ENCODE measurements at places on chromosomes 2 and 18.
A peak's percentile ranks its signal among the peaks of the same experiment; 100 is the strongest.

DNA sequence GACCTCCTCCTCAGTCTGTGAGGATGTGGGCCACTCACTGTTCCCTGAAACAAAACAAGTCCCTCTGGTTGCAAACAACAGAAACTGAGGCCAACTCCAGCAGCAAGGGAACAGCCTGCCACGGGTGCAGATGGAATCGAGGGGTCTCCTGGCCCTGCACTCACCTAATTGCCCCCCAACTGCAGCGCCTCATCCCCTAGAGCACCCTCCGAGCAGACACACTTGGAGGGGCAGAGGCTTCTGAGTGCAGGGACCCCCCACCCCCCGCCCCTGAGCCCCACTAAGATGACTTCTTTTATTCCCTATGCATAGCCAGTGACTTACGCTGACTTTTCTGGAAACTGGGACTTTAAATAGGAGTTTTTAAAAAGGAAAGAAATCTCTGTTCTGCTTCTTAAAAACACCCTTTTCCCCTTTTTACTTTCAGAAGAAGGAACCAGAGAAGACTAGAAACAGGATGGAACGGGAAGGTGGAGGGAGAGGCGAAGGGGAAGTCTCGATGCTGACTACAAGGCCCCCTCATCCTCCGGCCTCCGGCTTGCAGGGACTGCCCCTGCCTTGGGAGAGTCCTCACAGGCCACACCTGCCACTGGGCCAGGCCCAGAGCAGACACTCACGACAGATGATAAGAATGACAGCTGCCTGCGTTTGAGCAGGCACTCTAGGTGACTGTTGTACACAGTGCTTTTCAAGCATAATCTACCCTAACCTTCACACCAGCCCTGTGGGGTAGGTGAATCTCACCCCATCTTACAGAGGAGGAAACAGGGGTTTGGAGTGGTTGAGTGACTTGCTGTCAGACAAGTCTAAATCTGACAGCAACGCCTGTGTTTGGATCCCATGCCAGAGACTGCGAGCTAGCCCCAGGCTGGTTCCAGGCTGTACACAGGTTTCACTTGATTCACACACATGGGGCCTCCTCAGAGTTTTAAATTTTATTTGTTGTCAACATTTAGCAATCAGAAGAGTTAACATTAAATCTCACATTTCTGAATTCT, 28.2 kb upstream of the BIN1 start:
- no peak for DNase-seq

DNA sequence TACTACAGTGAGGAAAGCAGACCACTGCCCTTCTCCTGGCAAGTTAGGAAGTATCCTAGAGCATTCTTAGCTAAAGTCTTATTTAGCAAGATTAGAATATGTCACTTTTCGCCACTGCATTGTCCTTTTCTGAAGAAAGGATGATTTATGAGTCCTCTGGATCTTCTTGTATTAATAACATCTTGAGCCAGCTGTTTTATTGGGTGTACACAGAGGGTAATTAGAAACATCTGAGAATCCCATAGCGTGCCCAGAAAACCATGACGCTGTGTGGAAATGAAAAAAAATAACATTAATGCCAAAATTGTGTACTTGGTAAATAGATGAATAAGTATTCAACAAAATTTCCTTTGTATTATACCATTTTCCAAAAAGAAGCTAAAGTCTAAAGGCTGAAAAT, 198.7 kb downstream of the LTBP1 start:
- peak; percentile 42 for DNase-seq

- DNase-seq = no peak
These were observed 355.2 kb downstream of the CMPK2 start for GRCh38 chr2:6510532-6510931.

DNA sequence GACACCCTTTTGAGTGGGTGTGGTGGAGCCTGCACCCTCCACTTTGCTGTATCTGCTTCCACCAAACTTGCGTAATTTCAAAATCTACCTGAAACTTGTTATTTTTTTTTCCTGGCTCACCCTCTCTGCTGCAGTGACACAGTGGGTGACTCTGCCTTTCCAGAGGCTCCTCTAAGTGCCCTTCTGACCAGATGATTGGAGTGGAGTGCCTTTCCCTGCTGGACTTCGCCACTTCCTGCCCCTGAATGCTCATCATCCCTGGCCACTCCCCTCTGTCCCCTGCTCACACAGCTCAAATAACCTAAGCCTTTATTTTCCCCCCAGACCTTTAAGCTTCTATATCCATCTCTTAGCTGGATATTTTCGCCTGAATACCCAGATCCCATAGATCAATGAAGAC, 777.5 kb upstream of the ID2 start:
- DNase-seq = no peak

DNA sequence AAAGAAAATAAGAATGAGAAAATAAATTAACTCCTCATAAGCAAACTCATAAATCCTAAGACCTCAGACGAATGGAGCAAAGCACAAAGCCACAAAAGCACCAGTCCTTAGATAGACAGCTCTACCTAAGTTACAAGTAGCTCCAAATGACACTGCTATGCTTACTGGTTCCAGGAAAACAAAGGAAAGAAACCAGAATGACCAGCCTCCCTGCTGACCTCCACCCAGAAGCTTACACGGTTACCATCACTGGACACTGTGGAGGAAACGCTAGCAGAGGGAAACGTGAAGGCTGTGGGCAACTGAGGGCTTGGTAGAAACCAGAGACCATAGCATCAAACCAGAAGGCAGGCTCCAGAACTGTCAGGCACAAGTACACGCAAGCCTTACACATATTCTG, 67.8 kb downstream of the STK39 start:
- no peak for DNase-seq

- DNase-seq = no peak
These were observed 156.3 kb downstream of the TTC32 start for GRCh38 chr2:19745318-19746136.

DNA sequence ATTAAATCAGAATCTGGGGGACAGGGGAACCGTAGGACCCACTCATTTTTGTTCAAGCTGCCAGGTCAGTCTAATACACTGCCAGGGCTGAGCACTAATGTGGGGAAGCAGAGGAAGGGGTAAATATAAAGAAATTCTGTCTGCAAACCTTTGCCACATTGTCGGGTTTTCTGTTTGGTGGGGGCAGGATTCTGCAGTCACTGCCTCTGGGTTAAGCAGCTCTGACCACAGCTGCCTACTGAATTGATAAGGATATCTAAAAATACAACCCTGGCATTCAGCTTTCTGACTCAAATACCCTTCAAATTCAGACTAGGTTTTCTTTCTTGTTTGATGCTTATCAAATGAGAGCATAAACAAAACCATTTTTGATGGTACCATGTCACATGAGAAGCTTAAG, 6.0 kb downstream of the DNER start:
- no peak for DNase-seq

DNA sequence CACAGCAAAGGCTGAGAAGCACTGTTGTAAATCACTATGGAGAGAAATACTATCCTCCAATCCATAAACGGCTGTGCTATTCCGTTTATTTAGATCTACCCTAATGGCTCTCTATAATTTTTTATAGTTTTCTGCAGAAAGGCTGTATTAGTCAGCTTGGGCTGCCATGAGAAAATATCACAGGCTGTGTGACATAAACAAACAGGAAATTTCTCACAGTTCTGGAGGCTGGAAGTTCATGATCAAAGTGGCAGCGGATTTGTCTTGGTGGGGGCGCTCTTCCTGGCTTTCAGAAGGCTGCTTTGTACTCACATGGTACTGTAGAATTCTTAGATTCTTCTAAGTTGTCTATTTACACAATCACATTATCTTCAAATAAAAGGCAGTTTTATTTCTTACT, 44.1 kb downstream of the C1D start:
- no peak for DNase-seq

GRCh38 chr2:217475101-217475500, 527.7 kb downstream of the TNS1 start:
- no peak for DNase-seq

GRCh38 chr2:164642268-164642667, 21.0 kb upstream of the GRB14 start:
- DNase-seq = no peak

DNA sequence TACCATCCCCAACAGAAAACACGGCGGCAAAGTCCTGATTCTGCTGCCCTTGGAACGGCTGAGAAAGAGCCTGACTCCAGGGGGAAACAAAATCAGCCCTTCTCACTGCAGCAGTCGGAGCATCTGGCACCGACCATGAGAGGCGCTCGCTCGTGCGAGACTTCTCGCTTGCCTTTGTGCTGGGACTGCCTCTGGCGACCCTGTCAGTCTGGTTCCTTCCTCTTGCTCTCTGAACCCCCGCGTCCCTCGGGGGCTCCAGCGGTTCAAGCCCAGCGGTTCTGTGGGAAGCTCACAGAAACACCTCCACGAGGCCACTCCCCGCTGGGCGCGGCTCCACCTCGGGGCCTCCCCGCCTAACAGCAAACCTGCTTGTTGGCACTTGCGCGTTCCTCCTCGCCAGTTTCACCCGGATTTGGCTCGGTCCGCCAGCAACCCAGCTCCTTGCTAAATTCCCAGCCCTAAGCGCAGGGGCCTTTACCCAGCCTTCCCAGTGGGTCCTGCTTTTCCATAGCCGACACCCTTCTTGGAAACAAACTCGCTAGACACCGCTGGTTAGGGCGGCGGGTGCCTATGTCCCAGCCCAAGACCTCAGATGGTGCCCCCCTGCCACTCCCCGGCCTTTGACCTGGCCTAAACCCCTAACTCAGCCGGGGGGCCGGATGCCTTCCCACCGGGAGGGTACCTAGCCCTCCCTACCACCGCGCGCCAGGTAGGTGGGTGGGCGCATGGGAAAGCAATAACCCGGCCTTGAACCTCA, 2.2 kb downstream of the RND3 start:
- no peak for DNase-seq

- DNase-seq = peak; percentile 80
These were observed 39.7 kb upstream of the GRP start for GRCh38 chr18:59180150-59180845.

- no peak for DNase-seq
These were observed 25.4 kb upstream of the NRP2 start for GRCh38 chr2:205656941-205657340.

DNA sequence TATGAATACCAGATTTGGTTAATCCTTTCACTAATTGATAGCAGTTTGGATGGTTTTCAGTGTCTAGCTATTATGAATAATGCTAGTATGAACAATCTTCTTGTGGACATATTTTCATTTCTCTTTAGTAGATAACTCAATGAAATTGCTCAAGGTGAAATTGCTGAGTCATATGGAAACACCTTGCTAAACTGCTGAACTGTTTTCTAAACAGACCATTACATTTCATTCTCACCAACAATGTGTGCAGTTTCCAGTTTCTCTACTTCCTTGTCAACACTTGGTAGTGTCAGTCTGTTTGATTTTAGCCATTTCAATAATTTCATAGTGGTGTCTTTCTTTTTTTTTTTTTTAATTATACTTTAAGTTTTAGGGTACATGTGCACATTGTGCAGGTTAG, 250.0 kb downstream of the HRH4 start:
- no peak for DNase-seq

DNA sequence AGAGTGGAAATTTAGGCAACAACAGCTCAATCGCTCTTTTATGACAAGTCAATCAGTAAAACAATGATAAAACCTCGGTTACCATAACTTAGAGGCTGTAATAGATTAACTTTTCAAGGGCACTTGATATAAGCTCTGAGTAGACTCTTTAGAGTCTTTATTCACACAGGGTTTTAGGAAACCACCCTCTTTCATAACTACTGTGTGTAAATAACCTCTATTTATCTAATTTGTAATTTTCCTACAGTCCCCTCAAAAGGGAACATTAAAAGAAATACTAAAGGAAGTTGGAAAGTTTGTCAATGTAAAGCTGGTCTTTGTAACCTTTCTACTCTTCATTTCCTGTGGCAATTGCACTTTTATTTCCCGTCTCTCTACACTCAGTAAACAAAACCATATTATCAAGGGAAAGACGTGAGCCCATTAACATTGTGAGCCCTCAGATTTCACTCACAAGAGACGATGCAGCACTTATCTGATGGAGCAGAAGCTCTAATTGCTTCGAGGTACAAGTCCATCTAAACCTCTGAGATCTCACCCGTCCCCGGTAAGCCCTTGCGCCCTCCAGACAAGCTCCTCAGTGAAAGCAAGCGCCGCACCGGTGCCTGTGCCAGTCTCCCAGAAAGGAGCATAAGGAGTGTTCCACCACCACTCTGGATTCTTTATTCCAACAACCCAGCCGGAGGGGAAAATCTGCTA, 1.1 kb upstream of the HOXD1 start:
- DNase-seq = peak; percentile 22

DNA sequence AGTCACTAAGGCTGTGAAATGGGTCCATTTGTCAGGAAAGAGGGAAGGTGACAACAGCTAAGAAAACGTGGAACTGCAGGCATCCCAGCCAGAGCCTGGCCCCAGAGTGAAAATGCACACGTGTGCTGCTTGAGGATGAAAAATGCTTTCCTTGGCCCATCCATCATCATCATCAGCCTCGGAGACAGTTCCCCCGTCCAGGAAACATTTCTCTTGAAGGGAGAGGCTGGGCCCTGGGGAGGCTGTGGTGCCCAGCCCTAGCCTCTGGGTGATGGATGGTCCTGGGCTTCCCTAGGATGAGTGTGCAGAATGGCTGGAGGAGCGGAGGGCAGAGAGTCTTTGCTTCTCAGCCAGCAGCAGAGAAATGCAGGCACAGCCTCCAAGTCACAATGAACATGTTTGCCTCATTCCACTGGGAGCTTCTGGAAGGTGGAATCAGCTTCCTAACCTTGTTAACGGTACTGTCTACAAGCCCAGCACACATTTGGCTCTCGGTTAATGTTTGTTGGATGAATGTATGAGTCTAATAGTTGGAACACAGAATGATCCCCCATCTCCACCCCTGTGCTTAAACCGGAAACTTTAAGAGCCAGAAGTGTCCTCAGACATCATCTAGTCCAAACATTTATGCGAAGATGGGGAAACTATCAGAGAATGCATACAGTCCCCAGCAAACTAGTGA, 164.0 kb downstream of the RDH14 start:
- no peak for DNase-seq

- peak; percentile 50 for DNase-seq
These were observed 30.0 kb upstream of the ERMN start for GRCh38 chr2:157355618-157356017.

DNA sequence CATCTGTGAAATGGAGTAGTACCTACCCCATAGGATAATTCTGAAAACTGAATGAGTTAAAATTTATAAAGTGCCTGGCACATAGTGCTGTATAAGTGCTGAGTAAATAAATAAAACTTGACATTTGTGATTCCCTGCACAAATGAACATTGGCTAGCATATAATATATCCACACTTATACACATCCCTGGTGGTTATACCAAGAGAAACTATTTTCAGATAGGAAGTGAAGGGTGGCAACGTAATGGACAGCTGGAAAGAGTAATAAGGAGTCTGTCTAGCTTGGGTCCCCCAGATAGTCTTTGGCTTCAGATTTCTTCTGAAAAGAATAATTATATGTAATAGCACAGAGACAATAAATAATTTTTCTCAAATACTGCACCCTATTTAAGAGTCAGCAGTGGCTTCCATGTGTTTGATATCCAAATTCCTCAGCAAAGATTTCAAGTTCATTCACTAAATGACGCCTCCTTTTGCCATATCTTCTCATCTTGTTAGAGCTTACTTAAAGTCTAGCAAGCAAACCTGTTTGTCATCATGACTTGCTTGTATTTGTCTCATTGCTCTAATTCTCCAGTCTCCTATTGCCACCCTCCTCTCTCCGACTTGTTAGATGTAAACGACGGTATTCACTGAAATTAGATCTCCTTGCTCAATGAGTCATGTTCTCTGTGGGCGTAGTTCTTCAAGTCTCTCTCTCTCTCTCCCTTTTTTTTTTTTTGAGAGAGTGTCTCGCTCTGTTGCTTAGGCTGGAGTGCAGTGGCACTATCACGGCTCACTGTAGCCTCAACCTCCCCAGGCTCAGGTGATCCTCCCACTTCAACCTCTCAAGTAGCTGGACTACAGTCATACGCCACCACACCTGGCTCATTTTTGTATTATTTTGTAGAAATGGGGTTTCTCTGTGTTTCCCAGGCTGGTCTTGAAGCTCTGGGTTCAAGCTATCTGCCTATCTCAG, 8.7 kb upstream of the ADGRF3 start:
- DNase-seq = peak; percentile 74
